B cell (primary cell): ENCODE measurements at places on chromosomes 2 and 18.
A peak's percentile ranks its signal among the peaks of the same experiment; 100 is the strongest.

GRCh38 chr2:12931186-12931844 is 214.6 kb downstream of the TRIB2 start:
- peak; percentile 46 for DNase-seq

GRCh38 chr18:55236150-55236931 is 277.1 kb upstream of the CCDC68 start:
- DNase-seq, result peak; percentile 32

DNA sequence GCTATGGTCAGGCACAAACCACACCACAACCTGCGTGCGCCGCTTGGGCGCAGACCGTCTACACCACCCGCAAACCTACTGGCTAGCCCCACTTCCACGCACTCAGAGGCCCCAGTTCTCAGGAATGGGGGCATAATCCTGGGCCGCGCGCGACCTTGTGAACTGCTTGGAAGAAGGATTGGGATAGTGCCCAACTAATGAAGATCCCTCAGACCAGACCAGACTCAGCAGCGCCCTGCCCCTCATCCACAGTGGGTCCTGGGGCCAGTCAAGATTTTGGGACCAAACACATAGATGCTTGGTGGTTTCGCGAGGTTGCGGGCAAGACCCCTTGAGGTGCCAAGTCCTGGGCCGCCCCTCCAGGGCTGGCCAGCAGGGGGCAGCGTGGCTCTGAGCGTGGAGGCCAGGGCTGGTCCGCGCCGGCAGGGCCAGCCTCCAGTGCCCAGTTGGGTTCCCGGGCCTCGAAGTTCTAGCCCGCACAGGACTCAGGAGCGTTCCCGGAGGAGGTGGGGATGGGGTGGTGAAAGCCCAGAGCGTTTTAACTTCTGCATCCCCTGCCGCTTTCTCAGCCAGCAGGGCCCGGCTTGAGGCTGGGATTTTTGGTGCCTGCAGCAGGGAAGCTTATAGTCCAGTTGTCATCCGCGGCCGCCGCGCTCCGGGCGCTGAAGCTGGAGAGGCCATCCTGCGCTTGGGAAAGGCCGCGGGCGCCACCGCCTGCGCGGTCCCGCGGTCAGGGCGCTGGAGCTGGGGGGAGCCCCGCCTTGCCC is 8.3 kb downstream of the OSR1 start:
- peak; percentile 58 for DNase-seq

DNA sequence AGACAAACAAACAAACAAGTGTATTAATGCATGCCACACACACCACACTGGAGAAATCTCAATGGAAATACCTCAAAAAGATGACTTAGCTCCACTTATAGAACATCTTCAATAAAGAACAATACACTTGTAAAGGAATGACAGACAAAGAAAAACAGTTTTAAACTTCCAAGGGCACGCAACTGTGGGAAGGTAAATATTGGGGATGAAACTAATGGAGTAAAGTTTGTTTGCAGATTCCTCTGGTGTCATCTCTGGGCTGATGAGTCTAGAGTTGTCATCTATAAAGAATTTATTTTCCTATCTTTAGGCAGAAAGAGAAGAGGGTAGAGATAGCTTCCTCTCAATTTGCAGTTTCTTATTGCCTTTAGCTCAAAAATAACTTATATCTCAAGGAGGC is 144.0 kb upstream of the ZC3H15 start:
- DNase-seq, result no peak

DNA sequence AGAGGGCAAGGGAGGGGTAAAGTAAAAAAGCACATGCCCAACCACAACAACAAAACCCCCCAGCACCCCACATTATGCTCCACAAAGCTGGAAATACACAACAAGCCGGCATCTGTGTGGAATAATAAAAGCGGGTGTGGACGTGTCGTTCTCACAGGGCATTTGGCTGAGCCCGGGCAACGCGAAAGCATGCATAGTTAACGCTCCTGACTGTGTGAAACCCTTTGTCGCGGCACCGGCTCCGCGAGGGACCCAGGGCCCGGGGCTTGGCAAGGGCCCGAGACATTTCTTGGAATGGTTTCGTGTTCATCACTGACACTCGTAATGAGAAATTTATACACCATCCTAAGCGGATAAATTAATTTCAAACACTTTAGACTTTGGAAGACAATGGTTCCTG is 165.6 kb downstream of the INHBB start:
- DNase-seq, result no peak

GRCh38 chr2:208546860-208547650 is 140.5 kb downstream of the PTH2R start:
- no peak for DNase-seq

GRCh38 chr2:29055601-29056000 is 18.7 kb downstream of the PCARE start:
- no peak for DNase-seq

DNA sequence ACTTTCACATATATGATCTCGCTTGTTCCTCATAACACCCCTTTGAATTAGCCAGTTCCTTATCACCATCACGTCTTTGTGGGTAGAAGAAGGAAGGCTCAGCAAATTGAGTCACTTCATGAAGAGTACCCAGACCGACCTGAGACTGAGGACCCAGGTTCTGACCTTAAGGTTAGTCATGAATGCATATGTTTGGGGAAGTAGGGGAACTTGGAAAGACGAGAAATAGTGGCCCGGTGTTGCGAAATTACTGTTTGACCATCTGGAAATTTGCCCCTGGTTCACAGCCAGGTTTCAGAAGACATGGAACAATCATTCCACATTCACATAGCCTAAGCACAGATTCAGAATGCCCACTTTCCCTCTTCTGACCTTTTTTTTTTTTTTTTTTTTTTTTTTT is 59.8 kb downstream of the MEIS1 start:
- DNase-seq, result no peak

DNA sequence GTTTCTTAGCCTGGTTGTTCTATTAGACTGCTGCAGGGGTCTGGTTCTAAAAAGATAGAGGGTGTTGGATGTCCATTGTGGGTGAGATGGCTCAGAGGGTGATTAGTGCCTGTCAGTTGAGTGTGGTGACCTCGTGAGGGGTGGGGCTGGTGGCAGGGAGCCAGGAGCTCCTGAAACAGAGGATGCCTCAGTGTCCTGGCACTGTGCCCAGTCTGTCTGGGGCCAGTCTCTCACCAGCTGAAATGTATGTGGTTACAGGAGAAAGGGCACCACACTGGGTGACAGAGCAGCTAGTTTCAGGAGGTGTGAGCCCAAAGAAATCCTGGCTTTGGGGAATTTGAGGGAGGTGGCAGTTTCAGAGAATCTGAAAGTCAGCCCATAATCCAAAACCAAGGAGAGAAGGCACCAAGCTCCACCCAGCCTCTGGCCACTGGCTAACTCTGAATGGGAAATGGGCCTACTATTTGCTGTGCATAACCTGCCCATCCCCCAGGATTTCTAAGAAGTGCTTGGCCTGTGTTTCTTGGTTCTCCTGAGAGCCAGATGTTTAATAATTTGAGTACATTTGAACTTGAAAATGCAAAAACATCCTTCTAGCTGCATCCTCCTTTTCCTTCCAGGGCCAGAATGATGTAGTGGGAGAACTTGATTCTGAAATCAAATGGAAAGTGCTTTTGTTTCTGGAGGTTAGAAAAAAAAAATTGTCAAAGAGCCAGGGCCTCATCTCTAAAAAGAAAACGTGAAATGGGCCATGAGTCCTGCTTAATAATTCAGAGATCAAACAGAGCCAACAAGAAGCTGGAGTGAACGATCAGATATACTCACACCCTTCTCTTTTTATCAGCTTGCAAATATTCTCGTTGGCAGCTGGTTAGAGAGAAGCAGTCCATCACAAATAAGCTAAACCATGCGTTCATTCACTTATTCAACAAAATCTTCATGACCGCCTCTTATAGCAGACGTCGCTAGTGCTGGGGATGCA is 92.3 kb downstream of the B3GNT2 start:
- no peak for DNase-seq
